ENCODE measurements at places on chromosomes 6 and 20.

GRCh38 chr6:96645106-96645505 lies 82.2 kb downstream of the FHL5 start:
- no peak for DNase-seq

DNA sequence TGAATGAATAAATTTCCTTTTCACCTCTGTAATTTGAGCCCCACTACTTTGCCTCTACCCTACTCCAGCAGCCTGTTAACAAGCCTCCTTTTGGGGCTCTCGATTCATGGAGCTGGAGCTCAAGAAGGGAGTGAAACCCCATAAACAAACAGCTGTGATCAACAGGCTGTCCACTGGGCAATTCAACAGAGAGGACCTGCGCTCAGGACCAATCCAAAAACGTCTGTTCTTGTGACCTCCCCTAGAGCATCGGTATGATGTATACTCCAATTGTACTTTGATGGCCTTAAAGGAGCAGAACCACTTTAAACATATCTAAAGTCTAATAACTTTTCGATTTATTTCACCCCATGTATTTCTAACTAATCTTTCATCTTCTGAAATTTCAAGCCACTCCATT lies 37.4 kb downstream of the HIVEP2 start:
- no peak for DNase-seq

GRCh38 chr20:19308146-19308545 lies 95.7 kb downstream of the SLC24A3 start:
- DNase-seq, result no peak

DNA sequence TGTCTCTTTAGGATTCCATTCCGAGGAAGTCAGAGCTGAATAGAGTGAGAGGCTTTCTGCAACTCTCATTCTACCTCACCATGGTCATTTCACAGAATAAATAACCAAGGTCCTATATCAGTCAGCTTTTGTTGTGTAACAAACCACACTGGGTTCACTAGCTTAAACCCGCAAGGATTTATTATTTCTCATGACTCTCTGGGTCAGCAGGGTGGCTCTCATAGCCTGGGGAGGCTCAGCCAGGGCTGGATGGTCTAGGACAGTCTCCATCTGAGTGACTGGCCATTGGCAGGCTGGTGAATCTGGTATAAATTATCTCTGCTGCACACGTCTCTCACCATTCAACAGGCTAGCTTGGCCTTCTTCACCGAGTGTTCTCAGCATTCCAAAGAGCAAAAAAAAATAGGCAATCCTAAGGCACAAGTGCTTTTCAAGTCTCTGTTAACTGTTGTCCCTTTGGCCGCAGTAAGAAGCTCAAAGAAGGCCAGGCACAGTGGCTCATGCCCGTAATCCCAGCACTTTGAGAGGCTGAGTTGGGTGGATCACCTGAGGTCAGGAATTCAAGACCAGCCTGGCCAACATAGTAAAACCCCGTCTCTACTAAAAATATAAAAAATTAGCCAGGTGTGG lies 39.7 kb downstream of the ISM1 start:
- no peak for DNase-seq

DNA sequence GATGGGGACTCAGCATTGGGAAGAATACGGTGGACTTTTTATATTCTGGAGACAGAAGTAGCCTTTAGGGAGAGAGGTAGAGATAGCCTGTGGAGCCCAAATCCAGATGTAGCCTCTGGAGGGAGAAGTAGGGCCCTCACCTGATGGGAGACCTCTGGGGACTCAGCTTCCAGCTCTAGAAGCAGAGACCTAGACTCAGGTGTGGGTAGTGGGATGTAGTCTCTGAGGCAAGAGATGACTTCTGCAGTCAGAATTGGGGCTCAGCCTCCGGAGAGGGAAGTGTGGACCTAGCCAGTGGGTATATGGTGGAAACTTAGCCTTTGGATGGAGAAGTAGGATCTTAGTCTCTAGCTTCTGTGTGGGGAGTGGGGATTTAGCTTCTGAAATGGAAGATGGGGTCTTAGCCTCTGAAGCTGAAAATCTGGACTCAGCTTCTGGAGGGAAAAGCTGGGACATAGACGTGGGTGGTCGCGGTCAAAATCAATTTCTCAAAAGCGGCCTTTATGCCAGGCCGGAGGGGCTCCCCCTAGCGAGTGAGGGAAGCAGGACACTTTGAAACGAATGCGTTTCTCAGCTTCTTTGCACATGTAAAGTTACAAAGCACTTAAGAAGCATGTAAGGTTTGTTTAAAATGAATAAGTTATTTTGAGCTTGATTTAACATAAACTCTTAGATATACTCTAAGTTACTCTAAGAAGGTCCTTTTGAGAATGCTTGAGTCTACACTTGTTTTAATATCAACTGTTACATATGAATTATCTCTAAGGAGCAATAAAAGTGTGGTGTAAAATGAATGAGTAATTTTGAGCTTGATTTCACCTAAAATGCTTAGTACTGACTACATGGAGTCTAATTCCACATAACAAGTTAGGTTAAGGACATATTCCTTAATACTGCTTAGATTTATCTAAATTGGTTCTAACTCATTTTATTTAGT lies 12.9 kb upstream of the ZNF343 start:
- no peak for DNase-seq

DNA sequence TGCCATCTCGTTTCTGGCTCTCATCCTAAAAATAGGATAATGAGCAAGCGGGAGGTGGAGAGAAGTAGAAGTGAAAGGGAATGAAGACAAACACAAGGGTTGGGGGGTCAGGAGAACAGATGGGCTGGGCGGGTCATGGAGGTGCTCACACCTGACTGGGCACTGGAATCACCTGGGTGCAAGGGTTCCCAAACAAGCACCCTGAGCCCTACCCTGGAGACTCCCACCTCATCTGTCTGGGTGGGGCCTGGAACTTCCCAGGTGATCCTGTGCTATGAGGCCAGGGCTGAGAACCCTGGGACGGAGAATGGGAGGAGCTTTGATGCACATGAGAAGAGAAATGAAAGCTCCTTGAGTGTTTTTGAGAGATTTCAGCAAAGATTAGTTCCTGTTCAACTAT lies 223.6 kb downstream of the ANKRD60 start:
- no peak for DNase-seq

GRCh38 chr20:45138561-45139300 lies 14.5 kb upstream of the WFDC12 start:
- no peak for DNase-seq

DNA sequence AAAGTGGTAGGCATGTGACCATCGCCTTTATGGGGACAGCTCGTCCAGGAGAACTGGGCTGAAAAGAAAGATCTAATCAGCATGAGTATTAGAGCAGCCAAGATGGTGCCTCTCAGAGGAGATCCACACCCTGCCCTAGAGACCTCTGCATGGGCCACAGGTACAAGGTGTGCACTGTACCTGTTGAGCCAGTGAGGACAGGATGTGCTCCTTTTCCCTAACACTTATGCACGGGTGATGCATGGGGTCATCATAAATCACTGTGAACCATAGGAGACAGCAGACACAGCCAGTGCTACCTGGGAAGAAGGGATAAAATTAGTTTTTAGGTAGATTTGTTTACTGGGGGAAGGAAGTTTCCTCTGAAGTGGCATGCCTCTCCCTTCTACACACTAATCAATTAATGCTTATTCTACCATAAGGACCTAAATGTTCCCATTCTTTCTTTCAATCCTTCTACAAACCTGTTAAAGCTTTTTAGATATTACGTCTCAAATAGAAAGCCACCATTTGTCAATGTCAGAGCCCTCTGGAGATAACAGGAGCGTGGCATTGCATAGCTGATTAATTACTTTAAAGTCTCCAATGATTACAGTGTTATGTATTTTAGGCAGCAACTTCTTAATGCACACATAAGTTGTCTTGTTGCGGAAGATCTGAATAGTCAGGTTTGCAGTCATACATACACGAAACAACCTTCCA lies 13.6 kb downstream of the SLC17A2 start:
- no peak for DNase-seq

DNA sequence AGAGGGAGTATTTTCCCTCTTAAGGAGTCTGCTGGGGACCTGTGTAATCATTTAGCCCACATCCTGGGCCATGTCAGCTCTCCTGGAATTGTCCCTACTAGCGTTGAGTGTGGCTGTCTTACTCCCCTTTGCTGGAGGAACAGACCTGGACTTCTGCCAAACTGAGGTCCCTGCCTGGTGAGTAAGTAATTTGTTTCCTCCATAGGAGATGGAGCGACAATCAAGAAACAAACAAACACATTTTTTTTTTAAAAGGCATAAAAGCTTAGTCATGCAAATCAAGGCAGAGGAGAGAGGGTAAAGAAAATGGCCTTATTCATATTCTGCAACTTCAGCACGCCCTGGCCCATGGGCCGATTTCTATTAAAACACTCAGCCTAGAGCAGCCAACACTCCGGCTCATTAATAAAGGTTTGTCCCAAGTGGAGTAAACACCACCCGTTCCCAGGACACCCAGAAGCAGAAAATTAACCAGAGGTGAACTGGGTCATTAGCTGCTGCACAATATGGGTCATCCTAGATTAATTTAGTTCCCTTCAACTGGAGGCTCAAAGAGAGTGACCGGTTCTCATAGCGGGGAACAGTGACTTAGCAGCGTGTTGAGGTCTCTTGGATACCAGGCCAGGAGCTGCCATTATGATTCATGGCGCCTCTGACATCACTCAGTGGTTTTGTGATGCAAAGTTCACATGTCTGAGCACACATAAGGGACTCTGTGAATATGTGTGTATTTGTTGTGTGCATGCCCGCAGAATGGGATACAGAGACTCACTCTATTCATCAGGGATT lies 165.0 kb upstream of the SULF2 start:
- peak; percentile 15 for DNase-seq

- DNase-seq, result no peak
Measured at GRCh38 chr6:31586599-31587281, 663 bp downstream of the LST1 start.

DNA sequence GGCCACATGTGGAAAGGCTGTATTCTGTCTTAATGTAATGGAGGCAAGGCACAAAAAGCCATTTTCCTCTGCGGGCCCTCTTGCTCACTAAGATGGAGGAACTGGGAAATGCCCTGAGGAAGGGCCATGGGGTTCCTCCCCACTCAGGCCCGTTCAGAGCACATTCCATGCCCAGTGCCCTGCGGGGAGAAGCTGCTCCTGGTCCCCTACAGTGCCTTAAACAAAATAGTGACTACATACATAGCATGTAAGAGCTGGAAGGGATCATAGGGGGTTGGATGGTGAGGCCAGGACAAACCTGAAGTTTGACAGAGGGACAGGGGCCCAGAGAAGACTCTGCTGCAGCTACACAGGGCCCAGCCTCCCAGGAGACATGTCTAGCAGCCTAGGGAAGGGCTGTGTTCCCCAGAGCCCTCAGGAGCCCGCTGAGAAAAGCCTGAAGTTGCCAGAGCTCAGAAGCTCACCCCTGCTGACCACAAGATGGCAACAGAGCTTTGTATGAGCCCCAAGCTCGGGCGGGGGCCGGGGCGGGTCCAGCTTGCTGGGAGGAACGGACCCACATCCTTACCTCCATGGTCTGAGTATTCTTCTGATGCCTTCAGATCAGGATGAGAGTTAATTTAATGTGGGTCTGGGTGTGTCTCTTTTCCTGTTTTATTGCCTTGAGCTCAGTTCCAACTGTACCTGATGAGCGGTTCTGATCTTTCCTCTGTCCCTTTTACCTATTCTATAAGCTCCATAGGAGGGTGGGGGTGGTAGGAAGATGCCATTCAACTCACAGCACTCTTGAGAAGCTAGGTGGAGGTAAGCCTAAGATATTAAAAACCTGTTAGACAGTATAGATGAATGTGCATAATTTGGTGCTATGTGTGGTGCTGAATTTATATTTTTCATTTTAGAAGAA lies 242.9 kb downstream of the CDC5L start:
- peak; percentile 2 for DNase-seq

GRCh38 chr6:149031859-149032598 lies 285.2 kb downstream of the UST start:
- DNase-seq, result no peak

DNA sequence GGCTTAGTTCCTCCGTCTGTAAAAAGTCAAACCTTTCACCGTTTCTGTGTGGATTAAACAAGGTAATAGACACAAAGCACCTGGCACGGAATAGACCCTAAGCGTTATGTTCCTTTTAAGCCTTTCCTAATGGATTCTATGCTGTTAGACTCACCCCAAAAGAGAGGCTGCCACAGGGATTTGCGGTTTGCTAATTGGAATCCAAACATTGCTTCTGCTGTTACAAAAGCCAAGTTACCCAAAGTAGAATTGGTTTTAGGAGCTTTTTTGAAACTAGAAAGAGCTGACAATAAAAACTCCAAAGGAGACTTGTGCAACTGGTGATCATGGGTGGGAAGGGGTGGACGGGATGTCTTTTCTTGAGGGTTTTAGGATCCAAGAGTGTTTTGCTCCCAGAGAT lies 178.0 kb downstream of the BMP7 start:
- DNase-seq, result no peak

DNA sequence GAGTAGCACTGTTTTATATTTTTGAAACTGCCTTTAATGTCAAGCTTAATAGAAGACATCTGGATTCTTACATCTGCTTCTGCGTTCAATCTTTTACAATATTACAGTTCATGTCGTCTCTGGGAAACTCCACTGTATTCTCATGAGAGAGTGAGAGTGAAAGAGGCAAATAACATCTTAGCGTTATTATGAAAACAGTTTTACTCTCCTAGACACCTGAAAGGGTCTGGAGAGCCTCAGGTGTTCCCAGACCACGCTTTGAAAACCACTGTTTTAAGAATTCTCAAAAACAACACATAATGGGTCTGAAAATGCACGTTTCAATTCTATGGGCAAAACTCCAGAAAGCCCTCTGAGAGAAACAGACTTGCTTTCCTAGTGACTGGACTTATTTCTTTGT lies 63.3 kb downstream of the ARHGAP18 start:
- no peak for DNase-seq

DNA sequence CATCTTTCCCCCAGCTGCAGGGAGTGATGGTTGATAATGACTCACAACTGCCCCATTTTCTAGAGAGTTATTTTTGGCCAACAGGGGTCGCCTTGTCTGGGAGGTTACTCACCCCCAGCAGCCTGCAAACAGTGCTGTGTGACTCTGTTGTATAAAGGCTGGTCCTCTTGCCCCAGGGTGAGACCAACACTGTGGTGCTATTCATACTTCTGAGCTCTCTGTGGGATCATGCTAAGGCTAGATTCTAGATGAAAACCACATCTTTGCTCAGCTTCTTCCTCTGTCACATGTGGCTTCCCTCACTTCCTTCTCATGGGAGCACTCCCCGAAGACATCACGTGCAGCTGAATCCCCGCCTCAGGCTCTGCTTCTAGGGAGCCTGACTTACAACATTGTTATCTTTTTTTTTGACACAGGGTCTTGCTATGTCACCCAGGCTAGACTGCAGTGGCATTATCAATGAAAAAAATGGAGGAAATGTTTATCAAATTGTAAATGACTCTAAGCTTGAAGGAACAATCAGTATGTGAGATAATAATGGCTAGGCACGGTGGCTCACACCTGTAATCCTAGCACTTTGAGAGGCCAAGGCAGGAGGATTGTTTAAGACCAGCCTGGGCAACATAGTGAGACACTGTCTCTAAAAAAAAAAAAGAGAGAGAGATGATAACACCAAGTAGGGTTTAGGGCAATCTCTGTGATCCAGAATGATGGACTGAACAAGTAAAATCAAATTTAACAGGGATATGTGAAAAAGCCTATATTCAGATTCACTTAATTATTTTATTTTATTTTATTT lies 55.7 kb upstream of the SLC23A2 start:
- no peak for DNase-seq

- DNase-seq, result peak; percentile 3
Measured at GRCh38 chr6:30955367-30956042, 14.7 kb downstream of the MUCL3 start.

All from NCI-H2081 (cell line).